Stimulated activated CD4-positive, alpha-beta T cell treated with anti-CD3 and anti-CD28 coated beads, Interleukin-12 subunit alpha, Interleukin-12 subunit beta, amount 100 ng/mL, for 48 hours (primary cell): ENCODE measurements at places on chromosomes 5 and 9.

DNA sequence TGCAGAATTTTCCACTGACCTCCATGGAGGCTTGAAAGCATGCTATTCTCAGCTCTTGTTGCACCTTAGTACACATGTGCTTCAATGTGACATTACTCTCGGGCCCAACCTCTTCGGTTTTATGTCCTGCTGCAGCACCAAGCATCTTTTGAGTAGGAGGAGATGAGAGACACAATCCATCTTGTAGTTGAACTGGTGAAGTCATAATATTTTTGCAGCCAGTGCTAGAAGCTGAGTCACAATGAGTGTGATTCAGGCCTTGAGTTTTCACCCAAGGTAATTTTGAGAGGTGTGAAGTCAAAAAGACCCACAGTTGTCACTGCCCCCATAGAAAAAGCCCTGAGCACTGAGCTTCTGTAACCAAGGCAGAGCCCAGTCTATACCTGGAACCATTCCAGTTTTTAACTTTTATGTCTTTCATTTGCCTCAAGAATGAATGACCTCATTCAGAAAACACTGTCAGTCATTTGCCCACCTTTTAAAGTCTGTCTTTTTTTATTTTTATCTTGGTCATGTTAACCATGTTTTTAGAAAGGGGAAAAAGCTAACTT lies 117.7 kb downstream of the ZNF462 start:
- DNase-seq: no peak

DNA sequence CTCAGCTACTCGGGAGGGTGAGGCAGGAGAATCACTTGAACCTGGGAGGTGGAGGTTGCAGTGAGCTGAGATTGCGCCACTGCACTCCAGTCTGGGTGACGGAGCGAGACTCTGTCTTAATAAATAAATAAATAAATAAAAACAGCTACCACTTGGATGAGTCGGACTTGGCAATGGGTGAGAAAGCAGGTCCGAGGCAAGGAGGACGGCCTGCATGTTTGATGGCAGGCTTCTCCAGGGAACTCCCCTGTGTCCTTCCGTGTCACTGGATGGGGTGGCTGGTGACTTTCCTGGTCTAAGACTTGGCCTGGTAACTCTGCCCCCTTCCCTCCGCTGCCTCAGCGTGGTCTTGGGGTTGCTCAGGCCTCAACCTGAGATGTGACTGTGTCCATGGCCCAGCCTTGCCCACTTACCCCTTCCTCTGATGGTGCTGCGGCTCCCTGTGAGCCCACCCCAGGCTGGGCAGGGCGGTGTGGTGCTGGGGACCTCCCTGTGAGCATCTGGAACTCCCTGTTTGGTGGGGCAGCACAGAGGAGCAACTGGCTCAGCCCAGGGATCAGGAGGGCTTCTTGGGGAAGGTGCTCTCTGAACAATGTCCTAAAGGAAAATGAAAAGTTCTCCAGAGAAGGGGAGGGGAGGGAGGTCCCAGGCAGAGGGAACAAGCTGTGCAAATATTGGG lies 62.5 kb upstream of the PSD2 start:
- DNase-seq: no peak

GRCh38 chr5:98463676-98464075 lies 309.8 kb upstream of the RGMB start:
- DNase-seq: no peak

- DNase-seq: no peak
Measured at GRCh38 chr5:55820488-55820887, 30.7 kb upstream of the IL31RA start.

DNA sequence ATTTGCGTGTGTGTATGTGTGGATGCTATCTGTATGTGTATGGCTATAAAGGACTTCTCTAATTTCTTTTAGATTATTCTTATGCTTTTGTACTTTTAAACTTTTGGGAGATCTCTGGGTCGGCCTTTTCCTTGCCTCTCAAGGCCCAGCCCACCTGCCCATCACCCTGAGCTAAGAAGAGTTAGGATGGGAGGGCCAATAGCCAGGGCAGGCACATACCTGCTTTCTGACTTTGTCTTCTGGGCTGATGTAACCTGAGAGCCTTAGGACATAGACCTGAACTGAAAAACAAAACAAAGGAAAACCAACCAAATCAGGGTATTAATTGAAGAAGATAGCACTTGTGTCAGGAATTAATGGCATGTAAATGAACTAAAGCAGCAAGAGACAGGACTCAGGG lies 100.2 kb downstream of the IRX1 start:
- DNase-seq: no peak

- DNase-seq: no peak
Measured at GRCh38 chr9:75231167-75231566, 142.9 kb downstream of the OSTF1 start.

GRCh38 chr5:102867992-102868662 lies 113.0 kb downstream of the PAM start:
- no peak for DNase-seq

GRCh38 chr5:173138707-173139106 lies 5.6 kb upstream of the BNIP1 start:
- no peak for DNase-seq

GRCh38 chr5:130237721-130238120 lies 333.5 kb downstream of the CHSY3 start:
- no peak for DNase-seq

- no peak for DNase-seq
Measured at GRCh38 chr5:118519466-118519865, 468.9 kb downstream of the DTWD2 start.

DNA sequence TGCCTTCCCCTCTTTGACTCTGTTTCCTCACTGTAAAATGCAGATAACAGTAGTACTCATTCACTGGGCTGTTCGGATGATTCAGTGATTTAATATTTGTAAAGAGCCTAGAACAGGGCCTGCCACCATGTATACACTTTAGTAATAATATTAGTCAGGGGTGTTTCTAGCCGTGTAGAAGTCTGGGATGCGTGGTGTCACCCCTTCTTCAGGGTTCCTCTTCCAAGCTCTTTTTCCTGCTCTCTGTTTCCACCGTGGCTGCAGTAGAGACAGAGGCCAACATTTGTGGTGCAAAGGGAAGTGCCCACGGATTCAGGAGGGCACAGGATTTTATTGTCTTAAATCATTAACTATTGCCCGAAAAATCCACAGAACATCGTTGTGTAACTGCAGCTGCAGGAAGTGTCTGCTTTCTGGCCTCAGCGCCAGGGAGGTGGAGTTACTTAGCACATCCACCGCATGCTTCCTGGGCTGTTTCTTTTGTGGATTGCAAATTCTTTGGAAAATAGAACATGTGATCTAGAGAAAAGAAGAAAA lies 61.7 kb downstream of the TRIO start:
- no peak for DNase-seq

GRCh38 chr9:6923086-6923485 lies 165.3 kb downstream of the KDM4C start:
- no peak for DNase-seq

- no peak for DNase-seq
Measured at GRCh38 chr9:137070906-137071275, 534 bp upstream of the SAPCD2 start.

- DNase-seq: no peak
Measured at GRCh38 chr9:28014212-28014611, 440.9 kb upstream of the C9orf72 start.

GRCh38 chr5:74365723-74366122 lies 274.8 kb downstream of the ENC1 start:
- DNase-seq: no peak

DNA sequence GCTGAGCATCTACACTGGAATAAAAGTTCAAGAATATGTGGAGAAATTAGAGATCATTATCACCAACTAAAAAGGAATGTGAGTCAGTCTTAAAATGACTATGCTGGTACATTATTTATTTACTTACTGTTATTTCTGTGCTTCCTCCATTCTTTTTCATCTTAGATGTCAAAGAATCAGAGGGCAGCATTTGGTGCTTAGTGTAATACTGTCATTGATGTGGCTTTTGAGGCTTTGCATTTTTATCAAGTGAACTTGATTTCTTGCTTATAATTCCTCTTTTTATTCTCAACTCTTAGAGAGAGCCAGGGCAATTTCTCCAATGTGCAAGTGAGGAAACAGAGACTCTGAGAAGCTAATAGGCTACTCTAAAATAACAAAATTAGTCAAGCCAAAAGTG lies 163.7 kb upstream of the TRPC7 start:
- no peak for DNase-seq

DNA sequence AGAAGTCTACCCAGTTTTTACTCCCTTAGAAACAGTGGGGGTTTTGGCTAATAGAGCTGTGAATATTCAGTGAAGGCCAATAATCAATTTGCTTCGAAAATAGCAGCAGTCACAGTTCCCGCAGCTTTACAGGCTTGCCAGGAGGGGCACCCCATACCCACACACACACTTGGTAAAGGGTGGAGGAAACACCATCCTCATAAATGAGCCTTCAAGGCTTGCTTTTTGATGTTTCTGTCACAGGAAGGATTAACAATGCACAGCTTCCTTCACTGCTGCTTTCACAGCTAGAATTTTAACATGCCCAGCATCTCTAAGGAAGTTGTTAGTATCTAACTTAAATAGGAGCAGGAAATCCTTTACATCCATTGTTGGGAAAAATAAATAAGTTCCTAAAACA lies 1247.5 kb upstream of the C9orf72 start:
- DNase-seq: no peak

DNA sequence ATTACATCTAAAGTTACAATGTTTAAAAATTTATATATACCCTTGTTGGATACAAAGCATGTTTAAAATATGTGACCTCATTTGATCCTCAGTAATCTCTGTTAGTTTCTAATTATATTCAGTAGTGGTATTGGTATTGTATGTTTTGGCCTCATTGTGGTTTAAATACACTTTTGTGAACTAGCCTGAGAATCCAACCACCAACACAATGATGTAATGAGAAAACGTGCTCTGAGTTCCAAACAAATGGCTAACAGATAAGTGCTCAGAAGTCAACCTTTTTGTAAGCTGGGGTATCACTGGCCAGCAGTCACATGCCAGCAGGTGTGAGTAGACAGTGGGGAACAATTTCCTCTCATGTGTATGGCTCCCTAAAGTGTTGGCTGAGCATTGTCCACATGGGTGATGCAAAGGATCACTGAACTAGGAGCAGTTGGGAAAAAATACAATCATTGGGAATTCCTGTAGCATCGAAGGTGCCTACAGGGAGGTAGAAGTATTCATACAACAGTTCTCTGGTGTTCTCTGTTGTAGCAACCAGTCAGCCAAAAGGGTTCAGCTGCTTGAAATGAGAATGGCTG lies 56.1 kb downstream of the DOCK8 start:
- no peak for DNase-seq

- no peak for DNase-seq
Measured at GRCh38 chr5:57445006-57445704, 37.5 kb downstream of the ACTBL2 start.

GRCh38 chr9:131080589-131080988 lies 15.7 kb upstream of the AIF1L start:
- no peak for DNase-seq

GRCh38 chr5:50501491-50502228 lies 60.6 kb upstream of the EMB start:
- no peak for DNase-seq

DNA sequence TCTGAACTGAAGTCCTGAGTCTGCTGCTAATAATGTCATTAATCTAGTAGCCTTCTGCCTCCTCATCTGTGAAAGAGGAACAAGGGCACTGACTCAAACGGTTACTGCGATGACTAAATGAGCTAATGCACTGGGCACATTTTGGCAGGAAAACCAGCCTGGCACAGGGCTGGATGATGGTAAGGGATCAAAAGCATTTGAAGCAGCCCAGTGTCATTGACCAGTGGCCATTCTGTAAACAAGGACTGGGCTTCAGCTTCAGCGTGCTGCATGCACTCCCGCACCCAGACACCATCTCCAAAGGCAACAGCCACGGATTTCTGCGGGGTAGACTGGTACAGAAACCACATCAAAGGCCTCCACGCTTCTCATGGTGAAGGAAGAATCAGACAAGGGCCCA lies 8.0 kb downstream of the GCNT4 start:
- DNase-seq: no peak

DNA sequence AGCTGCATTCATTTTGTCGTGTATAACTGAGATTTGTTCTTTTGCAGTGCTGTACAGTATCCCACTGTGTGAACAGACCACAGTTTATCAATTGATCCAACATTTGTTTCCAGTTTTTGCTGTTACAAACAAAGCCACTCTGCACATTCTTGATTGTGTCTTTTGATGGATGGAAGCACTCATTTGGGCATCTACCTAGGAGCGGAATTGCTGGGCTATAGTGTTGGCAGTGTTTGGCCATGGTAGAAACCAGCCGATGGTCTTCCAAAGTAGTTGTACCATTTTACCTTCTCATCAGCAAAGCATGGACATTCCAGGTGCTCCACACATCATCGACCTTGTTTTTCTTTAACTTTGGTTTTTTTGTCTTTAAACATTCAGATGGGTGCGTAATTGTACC lies 77.7 kb downstream of the PSMB7 start:
- no peak for DNase-seq

DNA sequence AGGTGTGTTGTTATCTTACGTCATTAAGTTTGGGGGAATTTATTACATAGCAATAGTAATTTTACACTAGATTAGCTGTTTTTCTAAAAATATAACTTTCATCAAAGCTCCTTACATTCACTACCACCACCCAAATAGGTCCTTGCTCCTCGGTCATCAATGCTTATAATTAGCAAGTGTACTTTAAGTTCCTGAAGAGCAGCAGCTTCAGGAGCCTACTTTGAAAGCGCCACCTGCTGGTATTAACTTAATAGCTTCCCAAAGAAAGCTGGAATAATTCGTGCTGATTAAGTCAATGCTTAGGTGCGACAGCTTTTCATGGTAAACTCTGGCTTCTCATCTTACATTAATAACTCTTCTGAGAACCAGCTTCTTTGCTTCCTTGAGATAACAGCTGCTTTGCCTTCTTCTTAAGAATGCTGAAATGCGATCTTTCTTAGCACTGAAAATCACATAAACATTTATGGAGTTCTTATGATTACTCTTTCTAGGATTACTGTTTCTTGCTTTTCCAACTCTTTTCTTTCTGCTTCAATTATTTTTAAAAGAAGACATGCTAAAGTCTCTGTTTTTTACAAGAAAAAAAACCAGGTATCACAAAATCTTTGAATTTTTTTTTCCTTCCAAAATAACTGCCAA lies 10.0 kb upstream of the C5 start:
- no peak for DNase-seq

GRCh38 chr9:135242049-135242396 lies 154.6 kb downstream of the OLFM1 start:
- DNase-seq: no peak
